Right kidney (tissue), 9 donors: ENCODE measurements at places on chromosomes 16 and 17.

DNA sequence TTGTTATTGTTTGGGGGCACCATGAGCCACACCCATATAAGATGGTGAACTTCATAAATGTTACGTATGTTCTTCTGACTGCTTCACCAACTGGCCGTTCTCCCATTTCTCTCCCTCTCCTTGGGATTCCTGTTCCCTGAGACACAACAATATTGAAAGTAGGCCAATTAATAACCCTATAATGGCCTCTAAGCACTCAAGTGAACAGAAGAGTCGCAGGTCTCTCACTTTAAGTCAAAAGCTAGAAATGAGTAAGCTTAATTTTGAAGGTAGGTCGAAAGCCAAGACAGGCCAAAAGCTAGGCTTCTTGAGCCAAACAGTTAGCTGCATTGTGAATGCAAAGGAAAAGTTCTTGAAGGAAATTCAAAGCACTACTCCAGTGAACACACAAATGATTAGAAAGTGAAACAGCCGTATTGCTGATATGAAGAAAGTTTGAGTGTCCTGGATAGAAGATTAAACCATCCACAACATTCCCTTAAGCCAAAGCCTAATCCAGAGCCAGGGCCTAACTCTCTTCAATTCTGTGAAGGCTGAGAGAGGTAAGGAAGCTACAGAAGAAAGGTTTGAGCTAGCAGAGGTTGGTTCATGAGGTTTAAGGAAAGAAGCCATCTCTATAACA is 25.8 kb downstream of the HLF start:
- no peak for DNase-seq

- peak; percentile 62 for DNase-seq
These were observed 19.9 kb downstream of the COTL1 start for GRCh38 chr16:84597931-84598351.

DNA sequence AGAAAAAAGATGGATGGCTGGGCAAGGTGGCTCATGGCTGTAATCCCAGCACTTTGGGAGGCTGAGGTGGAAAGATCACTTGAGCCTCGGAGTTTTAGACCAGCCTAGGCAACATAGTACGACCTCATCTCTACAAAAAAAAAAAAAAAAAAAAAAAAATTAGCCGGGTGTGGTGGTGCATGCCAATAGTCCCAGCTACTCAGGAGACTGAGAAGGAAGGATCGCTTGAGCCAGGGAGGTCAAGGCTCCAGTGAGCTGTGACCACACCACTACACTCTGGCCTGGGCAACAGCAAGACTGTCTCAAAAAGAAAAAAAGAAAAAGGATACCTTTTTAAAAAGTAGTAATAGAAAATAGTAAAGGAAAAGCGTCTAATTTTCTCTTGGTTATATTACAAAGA is 20.7 kb downstream of the ZNF652 start:
- DNase-seq = no peak

DNA sequence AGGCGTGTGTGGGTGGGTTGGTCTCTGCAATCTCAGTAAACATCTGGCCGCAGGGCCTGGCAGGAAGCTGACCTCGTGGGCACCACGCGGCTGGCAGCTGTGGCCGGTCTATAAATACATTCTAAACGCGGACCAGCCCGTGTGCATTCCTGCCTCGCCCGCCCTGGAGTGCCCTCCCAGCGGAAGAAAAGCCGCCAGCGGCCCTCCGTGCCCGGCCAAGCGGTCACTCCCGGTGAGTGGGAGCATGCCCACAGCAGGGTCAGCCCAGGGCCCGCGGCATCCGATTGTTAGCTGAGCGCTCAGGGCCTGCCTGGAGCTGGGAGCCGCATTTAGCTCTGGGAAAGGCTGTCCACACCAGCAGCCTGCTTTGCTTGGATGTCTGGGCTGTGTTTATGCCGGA is 10.3 kb downstream of the ZNF469 start:
- no peak for DNase-seq

DNA sequence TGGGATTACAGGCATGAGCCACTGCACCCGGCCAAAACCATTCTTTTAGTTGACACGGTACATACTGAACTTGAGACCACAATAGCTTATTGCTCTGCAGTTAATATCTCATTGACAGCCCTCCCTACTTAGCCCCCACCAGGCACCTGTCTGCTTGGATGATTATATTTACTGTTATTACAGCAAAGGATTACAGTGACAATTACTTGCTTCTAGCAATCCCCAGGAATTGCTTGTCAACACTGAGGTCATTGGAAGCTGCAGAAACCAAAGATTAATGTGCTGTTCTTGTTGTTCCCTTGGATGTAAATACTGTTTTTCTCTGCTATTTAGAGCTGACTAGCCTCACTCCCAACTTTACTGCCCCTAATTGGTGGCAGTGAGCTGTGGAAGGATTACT is 211.2 kb downstream of the LGALS9B start:
- DNase-seq = no peak

- DNase-seq = no peak
These were observed 329 bp downstream of the NLK start for GRCh38 chr17:28042721-28043291.

DNA sequence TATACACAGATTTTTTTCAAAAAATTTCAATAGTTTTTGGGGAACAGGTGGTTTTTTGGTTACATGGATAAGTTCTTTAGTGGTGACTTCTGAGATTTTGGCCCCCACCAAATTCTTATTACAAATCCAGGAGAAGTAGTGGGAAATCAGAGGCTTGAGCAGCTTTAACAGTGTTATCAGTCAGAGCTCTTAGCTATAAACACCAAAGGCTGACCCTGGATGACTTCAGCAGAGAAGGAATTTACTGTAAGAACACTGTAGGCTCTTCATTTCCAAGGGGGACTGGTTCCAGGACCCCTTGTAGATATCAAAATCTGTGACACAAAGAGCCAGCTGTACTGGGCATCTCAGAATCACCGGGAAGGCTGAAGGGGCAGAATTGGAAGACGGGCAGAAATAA is 17.8 kb downstream of the MPHOSPH6 start:
- DNase-seq = no peak

DNA sequence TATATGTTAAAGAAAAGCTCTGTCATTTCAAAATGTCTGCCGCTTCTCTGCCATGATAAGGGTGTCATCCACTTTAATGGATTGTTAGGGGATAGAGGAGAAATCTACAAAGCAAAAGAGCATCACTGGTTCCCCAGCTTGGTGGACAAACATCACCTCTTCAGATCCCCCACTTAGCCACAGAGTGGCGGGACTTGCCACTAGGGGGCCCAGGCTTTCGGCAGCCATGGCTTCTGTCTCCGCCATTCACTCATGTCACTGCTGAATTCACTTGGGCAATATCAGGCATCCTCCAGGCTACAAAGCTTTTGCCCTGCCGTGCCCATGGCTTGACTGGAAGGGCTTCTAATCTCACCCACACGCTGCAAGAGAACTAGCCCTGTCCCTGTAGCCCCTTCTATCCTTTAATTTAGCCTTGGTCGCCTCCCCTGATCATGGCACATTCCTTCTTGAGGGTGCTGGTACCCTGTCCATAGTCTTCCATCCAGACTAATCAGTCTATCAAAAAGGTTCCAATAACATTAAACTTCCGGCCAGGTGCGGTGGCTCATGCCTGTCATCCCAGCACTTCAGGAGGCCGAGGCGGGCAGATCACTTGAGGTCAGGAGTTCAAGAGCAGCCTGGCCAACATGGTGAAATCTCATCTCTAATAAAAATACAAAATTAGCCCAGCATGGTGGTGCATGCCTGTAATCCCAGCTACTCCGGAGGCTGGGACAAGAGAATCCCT is 34.7 kb downstream of the SBK1 start:
- DNase-seq = peak; percentile 15

GRCh38 chr16:19400711-19401110 is 17.0 kb upstream of the TMC5 start:
- no peak for DNase-seq

DNA sequence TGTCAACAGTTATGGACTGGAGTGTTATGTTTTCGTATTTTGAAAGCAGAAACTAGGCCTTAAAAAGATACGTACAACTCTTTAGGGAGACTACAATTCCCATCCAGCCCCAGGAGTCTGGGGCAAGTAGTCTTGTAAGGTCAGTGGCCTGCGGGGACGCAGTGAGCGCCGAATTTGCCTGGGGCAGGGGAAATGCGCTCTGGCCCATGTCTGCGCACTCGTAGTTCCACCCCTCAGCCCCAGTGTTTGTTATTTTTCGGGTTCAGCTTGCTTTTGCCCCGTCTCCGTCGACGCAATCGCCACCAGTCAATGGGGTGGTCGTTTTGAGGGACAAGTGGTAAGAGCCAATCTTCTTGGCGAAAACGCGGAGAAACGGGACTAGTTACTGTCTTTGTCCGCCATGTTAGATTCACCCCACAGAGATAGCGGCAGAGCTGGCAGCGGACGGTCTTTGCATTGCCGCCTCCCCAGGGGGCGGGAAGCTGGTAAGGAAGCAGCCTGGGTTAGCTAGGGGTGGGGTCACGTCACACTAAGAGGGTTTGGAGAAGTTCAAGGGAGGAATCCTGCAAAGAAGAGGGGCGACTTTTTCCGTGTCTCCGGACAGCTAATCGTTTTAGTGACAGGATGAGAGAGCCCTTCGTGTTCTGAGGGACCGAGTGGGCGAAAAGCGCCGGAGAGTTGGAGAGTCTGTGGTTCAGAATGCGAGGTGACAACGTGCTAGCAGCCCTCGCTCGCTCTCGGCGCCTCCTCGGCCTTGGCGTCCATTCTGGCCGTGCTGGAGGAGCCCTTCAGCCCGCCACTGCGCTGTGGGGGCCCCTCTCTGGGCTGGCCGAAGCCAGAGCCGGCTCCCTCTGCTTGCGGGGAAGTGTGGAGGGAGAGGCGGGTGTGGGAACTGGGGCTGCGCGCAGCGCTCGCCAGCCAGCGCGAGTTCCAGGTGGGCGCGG is 1.1 kb upstream of the BRCA1 start:
- DNase-seq = no peak

DNA sequence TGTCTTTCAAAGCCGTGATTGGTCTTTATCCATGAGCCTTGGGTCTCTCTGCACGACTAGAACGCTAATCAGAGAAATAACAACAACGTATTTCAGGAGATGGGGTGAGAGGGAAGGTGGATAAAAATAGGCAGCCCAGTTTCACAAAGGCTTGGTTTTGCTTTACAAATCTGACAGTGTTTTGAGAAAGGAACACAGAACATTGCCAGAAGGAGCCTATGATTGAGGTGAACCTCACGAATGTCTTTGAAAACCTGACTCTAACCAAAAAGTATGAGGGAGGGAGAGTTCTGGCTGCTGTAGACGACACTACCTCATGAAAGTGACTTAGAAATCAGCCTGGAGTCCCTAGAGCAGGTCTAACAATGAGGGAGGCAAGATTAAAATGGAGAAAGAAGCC is 38.0 kb upstream of the NOL11 start:
- DNase-seq = no peak

DNA sequence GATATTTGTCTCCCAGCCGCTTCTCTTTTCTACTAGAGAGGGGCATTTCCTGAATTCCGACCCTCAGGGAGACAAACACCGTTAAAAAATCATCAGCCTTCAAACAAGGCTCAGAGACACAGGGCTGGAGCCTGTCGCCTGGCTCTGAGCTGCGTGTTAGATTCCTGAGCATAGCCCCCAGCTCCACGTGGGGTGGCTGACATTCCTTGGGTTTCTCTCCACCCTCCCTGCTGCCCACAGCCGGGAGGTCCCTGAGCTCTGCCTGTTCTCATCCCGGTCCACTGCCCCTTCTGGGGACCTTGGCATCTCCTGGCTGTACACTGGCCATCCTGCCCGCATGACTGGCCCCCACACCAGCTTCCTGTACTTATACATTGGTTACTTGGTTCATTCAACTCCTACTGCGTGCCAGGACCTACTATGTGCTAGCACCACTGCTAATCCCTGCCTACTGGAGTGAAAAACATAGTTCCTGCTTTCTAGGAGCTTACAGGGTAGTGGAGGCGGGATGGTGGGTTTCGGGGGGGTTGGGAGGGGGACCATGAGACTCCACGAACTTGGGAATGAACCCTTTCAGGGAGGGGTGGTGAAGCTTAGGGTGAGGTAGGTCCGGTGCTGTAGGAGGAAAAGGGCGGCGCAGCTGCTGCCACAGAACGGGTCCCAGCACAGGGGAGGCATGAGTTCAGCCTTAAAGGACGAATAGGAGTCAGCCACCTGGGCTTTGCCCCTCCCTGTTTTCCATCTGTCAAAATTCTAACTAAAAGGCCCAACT is 52.1 kb upstream of the TMEM132E start:
- no peak for DNase-seq

DNA sequence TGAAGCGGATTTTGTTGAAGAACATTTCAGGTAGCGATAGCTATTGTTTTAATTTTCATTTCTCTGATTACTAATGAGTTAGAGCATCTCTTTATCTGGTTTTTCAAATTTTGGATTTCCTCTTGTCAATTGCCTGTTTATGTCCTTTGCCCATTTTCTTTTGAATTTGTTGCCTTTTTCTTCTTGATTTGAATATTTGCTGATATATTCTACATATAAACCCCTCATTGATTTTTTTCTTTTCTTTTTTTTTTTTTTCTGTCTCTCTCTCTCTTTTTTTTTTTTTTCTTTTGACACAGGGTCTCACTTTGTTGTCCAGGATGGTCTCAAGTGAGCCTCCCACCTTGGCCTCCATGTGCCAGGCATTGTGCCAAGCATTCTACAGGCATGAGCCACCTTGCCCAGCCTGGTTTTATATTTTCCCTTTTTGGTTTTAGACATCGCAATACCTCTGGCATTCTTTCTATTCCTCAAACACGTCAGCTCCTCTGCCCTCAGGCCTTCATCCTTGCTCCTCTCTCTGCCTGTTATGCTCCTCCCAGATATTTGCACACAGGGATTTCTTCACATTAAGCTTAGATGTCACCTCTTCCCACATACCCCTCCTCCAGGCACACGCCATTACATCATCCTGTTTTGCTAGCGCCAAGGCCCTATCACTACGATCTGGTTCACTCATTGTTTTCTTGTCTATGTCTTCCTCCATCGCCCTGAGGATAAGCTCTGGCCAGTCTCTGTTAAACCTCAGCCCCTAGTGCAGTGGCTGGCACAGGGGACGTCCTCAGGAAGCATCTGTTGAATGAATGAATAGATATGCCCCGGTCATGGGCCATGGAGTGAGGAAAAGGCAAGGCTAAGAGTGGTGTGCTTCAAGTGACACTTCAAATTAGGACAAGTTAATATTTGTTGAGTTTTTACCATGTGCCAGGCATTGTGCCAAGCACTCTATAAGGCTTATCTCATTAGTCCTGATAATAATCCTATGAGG is 8.6 kb downstream of the SARM1 start:
- DNase-seq = no peak

GRCh38 chr17:81034779-81035520 is at the start of gene BAIAP2:
TSS of gene BAIAP2 (plus strand) at chr17:81035151. CDS start at chr17:81035255, 104 bp downstream.
- peak; percentile 82 for DNase-seq

DNA sequence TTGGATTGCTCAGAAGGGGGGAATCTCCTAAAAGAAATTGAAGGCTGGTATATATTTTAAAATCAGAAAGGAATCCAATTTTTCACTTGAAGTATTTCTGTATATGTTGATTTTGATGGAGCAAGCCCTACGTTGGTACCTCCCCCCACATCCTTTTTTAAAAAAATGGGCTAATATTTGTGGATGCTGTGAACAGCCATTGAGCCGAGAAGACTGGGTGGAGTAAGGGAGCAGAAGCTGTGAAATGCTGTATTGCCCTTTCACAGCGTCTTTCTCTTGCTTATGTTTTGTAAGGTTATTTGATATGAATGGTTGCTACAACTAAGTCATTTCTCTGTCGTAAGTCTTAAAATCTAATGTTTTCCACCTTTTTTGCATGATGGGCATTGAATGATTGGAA is 2.3 kb downstream of the PAFAH1B1 start:
- no peak for DNase-seq
